NCI-H446 (cell line): ENCODE measurements at places on chromosomes 11 and 22.

DNA sequence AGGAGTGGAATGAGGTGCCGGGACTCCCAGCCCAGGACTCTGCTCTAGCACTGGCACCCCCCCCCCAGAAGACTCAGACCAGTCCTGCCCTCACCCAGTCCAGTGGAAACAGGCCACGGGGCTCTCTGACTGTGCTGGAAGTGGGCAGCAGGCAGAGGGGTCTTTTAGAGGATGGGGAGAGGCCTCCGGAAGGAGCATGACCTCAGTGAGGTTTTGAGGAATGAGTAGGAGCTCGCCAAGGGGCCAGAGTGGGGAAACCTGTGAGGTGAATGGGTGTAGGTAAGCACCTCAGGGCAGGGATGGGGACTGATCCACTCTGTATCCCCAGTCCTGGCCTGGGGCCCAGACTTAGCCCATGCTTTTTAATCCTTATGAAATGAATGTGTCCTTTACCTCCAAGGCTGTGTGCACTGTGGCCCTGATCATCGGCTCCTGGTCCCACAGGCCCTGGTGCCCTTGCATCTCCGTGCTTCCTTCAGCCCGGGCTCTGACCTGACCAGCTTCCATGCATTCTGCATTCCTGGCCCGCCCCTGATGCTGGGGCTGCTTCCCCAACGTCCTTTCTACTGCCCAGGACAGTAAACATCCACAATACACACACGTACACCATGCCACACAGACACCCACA, 24.4 kb upstream of the RFPL3 start:
- no peak for DNase-seq

DNA sequence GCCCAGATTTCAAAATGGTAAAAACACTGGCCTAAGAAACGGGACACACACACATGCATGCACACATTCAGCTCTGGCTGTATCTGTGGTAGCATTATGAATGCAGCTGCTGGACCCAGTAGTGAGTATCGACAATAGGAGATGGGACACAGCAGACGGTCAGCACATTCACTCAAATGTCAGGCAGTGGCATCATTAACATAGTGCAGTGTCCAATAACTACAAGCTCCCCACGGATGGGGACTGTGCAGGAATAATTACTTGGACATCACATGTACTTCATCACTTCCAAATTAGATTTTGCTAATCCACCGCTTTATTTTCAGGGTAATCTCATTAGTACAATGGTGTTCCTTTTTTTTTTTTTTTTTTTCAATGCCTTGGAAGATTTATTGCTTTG, 109.5 kb downstream of the FANCF start:
- DNase-seq, result no peak

DNA sequence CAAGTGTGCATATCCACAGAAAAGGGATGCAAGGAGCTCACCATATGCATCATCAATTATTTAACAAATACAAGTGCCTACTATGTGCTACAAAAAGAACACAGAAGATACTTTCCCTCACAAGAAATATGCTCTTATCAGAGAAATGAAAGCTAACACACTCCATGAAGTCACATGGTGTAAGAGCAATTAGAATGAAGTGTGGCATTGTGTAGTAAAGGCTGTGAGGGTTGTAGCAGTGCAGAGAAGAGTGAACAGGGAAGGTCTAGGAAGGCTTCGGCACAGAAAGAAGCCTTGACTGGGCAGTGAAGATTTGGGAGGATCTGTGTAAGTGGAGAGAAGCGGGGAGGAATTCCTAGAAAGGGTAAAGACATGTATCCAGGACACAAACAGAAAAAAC, 22.5 kb downstream of the PPP2R1B start:
- DNase-seq, result no peak

GRCh38 chr11:87256694-87257340, 219.1 kb downstream of the TMEM135 start:
- DNase-seq, result no peak

DNA sequence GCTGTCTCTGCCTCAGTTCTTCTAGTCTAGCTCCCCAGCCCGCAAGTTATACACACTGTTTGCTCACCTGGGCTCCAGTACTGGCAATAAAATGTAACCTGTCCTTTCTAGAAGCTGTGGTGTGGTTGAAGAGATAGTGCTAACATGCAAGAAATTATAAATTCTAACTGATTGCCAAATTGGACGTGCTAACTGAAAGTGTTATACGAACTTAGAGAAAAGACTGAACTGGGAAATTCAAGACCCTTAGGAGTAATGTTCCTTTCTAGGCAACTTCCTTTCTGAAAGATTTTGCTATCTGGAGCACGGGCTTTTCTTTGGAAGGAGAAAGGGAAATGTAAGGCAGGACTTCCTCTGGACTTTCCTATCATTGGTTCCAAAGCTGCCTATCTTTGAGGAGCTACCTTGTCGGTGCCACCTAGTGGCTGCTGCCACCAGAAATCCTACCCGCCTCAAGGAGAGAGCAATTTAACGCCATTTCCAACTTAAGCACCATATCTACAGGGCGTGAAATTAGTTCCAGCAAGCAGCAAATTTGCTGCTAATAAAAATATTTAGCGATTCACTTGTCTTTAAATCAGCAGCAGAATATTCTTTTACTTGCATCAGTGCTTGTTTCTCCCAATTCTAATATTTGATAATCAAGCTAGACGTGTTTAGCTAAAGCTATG, 12.7 kb upstream of the TMEM218 start:
- DNase-seq, result peak; percentile 71
